ENCODE measurements at places on chromosomes 7 and 10.
A peak's percentile ranks its signal among the peaks of the same experiment; 100 is the strongest.

GRCh38 chr10:117950408-117950807 lies 96.3 kb downstream of the RAB11FIP2 start:
- no peak for DNase-seq

GRCh38 chr10:103792547-103792946 lies 62.8 kb downstream of the SH3PXD2A start:
- no peak for DNase-seq

DNA sequence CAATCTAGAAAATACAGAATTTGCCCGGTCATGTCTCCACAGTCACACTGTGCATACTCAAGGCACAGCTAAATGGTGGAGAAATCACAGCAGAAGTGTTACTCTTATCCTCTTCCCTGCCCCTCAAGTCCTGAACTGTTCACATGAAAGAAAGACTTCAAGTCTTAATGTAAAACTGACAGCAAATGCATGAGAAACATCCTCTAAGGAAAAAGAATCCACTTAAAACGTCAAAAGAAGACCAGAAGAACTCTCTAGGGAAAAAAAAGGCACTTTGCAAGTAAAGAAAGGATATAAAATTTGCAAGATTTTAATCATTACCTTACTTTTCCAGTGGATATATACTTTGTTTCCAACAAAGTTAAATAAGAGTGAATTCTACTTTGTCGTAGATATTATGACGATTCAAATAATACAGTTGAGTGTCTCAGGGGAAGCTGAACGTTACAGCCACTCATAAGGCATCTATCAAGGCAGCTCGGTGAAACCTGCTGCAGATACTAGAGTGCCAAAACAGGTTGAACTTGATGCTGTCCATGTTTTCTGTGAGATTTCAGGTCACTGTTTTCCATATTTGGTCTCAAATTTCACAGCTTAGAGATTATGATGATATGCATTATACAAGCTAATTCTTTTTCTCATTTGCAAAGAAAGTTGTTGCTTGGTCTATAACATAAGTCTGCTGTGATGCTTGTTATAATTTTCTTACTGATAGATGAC lies 155.0 kb downstream of the CTTNBP2 start:
- no peak for DNase-seq

DNA sequence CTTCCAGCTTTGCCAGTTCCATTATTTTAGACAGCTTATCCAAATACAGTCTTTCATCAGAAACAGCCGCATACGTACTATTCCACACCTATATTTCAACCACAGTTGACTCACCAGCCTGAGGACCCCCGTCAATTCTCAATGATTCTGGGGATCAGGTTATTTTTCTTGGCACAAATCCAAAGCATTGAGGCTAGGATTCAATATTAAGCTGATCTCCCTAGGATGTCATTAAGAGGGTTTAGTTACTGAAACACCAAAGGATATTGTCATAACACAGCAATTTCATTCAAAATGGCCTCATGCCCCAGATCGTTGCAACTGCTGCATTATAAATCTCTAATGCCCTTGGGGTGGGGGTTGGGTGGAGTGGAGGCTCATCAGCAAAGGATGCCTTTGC lies 214.6 kb downstream of the PTEN start:
- DNase-seq, result no peak

- DNase-seq, result no peak
Observed at GRCh38 chr7:107037717-107038603, 6.5 kb upstream of the PRKAR2B start.

- DNase-seq, result no peak
Observed at GRCh38 chr7:101859411-101860106, 42.1 kb downstream of the CUX1 start.

DNA sequence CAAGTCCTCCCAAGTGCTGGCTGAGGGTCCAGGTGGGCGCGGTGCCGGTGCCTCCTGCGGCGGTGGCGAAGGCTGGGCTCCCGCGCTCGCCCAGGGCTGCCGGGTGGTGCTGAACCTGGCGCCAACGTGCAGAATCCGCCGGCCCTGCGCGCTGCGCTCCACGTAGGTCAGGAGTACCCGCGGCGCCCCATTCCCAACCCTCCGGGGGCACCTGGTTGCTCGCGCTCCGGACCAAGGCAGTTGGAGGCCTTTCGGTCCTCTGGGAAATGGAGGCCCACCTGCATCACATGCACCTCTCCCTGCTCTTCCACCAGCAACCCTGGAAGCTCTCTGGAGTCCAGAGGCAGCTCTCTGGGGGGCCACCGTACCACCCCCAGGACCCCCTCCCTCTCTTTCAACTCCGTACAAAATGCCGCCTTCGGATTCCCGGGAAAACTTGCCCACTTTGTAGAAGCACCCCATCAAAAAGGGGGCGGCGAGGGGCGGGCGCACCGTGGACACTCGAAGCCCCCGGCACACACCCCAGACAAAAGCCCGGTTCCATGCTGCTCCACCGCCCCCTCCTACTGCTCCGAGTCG lies 745 bp downstream of the SLC16A9 start:
- DNase-seq, result no peak

DNA sequence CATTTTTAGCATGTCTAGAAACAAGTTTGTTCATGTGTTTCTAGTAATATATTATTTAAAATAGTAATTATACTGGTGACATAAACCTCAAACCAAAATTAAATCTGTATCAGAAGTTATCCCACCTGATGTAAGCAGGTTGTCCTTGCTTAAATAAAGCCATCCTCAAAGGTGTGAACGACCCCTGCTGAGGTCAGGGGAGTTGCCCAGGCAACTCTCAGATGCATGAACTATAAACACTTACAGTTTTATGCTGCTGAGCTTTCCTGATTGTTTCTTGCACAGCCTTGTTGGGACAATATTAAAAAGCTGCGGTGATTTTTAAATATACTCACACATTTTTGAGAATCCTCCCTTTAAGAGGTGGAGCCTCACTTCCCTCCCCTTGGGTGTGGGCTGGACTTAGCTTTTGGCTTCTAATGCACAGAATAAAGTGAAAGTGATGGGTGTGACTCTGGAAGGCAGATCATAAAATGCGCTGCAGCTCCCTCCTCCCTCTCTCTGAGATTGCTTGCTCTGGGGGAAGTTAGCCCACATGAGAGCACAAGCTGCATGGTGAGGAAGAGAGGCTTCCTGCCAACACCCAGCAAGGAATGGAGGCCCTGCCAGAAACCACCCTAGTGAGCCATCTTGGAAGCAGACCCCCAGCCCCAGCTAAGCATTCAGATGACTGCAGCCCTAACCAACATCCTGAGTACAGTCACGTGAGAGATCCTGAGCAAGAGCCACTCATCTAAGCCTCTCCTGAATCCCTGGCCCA lies 152.7 kb downstream of the SKIDA1 start:
- DNase-seq, result peak; percentile 83

GRCh38 chr7:73578342-73579128 lies at the start of gene TBL2:
TBL2 (minus strand) TSS chr7:73578579; CDS start chr7:73578549, 30 bp downstream.
- DNase-seq, result peak; percentile 99

DNA sequence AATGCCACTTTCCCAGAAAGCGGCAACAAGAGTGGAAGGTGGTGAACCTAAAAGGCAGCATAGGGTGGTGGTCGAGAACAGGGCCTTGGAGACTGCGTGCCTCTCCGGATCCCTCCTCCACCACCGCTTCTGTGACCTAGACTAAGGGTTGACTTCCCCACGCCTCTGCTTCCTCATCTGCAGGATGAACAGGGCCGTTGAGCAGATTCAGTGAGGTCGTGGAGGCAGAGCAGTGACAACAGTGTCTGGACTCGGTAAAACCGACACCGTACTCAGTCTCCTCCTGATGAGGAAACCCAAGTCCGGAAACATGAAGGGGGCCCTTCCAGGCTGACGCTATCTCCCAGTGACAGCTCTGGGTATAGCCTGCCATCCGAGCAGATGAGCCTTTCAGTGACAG lies 162.6 kb downstream of the CELF2 start:
- no peak for DNase-seq

DNA sequence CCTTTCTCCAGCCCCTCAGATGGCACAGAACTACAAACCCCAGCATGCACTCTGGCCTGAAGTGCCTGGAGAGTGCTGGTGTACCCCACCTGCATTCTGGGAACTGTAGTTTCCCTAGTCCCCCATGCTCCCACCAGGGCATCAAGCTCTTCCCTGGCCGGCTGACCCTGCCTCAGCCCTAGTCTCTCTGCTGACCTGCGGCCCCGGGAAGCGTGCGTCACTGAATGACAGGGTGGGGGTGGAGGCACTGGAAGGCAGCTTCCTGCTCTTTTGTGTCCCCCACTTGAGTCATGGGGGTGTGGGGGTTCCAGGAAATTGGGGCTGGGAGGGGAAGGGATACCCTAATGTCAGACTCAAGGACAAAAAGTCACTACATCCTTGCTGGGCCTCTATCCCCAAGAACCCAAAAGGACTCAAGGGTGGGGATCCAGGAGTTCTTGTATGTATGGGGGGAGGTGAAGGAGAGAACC lies 2.1 kb downstream of the NOS3 start:
- DNase-seq, result peak; percentile 78

- peak; percentile 68 for DNase-seq
Observed at GRCh38 chr7:98418636-98419315, 17.9 kb upstream of the BAIAP2L1 start.
